ENCODE measurements at places on chromosomes 1 and 21.

GRCh38 chr1:62796221-62796620, 12.3 kb downstream of the ATG4C start:
- no peak for DNase-seq

- DNase-seq: no peak
Observed at GRCh38 chr21:37695111-37695510, 221.1 kb downstream of the KCNJ6 start.

GRCh38 chr1:84732520-84732919, 42.3 kb upstream of the SSX2IP start:
- DNase-seq: no peak

DNA sequence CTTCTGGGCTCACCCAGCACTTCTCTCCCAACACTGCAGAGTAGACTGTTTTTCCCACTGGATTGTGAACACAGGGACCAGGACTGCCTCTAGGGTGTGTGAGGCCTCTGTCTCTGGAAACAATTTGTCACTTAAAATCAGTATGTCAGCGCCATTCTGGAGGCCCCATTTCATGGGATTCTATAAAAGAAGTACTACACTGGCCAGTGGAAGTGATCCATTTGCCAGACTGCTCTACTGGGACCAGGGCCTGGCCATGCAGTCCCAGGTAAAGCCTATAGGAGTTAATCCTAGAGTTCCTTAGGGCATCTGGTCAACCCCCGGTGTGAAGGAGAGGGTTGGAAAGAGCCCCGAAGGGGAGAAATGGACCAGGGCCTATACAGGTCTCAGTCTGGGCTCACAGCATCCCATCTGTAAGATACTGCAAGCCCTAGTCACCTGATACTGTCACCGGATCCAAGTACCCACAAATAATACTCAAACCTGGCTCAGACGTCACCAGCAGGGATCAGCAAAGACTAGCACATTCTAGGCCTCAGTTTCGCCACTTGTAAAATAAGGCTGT, 245.0 kb downstream of the FOXD2 start:
- DNase-seq: no peak

DNA sequence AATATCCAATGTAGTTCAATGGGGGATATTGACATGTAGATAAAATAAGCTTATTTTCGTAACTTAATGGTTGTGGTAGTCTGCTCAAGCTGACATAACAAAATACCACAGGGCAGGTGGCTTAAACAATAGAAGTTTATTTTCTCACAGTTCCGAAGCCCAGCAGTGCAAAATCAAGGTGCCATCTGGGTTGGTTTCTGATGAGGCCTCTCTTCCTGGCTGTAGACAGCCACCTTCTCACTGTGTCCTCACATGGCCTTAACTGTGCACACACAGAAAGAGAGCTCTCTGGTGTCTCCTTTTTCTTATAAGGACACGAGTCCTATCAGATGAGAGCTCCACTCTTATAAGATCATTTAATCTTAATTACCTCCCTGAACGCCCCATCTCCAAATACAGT, 64.8 kb upstream of the IPO9 start:
- DNase-seq: no peak

DNA sequence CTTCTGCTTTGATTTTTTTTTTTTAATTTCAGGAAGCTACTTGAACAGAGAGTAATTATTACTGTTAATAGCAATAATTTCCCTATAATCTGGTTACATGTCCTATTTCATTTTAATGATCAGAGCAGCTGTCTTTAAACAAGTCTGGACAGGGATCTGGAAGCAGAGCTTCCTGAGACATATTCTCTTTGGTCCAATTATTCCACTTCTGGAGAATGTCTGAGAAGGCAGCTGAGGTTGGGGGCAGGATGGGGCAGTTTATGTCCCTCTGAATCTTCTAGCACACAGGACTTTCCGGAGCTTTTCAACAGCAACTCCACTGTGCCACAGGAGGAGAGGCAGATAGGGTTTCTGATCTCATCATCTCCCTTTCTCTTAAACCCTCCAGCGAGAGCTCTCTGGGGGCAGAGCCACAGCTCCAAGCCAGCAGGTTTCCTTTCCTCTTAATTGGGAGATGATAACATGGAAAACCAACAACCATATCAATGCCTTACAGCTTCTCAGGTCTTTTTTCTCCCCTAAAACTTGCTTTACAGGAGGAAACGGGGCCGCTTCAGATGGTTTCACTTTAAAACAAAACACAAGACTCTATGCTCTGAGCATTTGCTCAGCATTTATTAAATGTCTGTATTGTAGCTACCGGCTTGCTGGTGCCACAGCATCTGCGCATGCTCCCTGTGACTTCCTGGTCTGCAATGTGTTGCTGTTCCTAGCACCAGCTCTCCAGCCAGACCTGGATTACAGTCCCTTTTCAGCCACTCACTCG, 425.7 kb upstream of the USP24 start:
- DNase-seq: no peak

DNA sequence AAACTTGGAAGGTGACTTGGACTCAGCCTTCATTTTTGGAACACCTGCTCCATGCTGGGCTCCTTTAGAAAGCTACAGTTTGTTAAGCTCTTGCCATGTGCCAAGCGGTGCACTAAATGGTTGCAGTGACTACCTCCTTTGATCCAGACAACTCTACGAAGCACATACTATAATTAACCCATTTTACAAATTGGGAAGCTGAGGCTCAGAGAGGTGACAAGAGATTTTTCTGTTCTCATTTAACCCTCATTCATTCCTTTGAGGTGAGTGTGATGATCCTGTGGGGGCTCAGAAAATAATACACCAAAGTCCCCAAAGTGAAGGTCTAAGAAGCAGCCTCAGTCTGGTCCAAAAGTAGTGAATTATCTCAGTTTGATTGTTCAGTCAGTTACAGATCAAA, 1.6 kb upstream of the PAQR7 start:
- no peak for DNase-seq
